Naive thymus-derived CD8-positive, alpha-beta T cell (primary cell): ENCODE measurements at places on chromosomes 12 and 14.

DNA sequence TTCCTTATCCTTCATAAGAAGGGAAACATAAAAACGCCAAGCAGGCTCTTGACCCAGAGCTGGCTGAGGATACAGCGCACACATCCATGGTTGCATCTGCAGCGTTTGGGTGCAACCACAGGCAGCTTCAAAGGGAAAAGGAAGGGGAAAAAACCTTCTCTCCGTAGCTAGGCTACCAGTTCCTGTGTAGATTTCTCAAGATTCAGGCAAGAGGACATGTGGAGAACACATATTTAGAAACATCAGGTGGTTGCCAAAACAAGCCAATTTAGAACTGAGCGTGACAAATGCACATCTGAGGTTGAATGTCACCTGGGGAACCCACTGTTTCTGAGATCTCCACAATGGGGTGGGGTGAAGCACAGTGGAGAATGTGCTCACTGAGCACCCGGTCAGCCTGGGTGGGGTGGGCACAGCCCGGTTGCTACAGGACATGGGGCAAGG, 78.3 kb upstream of the BDKRB2 start:
- peak; percentile 84 for DNase-seq

- DNase-seq: no peak
Observed at GRCh38 chr12:19687371-19687770, 248.1 kb downstream of the AEBP2 start.

- no peak for DNase-seq
Observed at GRCh38 chr12:105393587-105393986, 63.1 kb downstream of the C12orf75 start.

- no peak for DNase-seq
Observed at GRCh38 chr12:100329800-100330199, 27.1 kb upstream of the SLC17A8 start.

- no peak for DNase-seq
Observed at GRCh38 chr12:24625103-24625502, 323.8 kb downstream of the BCAT1 start.

DNA sequence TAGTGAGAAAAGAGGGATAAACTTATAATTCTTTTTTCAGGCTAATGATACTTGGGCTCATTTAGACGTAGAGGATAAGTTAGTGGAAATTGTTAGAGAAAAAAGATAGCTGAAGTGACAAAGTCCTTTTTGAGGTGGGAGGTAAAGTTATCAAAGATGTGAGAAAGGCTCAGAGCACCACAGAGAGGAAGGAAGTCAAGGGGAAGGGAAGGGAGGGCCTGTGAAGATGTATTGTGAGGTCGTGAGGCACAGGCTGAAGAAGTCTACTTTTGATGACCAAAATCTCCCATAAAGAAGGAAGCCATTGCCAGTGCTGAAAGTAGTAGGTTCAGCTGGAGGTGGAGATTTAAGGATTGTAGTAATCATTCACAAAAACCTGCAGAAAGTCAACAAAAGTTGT, 19.4 kb upstream of the PTGDR start:
- DNase-seq: no peak

GRCh38 chr14:68036202-68036601, 216.6 kb downstream of the RAD51B start:
- DNase-seq: no peak

DNA sequence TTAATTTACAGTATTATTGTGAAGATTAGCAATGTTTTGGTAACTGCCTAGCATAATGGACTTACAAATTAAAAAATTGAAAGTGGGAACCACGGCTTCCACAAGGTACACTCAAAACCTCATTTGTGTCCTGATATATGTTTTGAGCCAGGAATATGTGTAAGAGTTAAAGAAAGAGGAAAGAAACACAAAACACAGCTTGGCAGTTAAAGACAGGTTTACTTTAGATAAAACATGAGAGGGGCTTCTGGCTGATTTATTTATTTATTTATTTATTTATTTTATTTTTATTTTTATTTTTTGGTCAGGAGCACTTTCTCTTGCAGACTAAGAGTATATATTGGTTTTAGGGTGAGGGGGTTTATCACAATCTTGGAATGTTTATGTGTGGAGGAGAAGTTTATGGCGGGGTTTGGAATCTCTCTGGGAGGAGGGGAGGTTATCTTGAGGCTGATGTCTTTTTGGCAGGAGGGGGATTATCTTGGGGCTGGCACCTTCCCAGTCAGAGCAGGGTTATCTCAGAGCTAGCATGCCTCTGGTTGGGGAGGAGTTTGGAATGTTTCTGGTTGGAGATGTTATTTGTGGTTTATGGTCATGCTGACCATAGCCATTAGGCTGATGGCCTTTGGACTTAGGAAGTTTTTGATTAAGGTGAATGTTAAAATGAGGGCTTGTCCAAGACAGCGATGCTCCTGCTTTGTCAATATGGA, 436.7 kb downstream of the DAD1 start:
- DNase-seq: no peak

DNA sequence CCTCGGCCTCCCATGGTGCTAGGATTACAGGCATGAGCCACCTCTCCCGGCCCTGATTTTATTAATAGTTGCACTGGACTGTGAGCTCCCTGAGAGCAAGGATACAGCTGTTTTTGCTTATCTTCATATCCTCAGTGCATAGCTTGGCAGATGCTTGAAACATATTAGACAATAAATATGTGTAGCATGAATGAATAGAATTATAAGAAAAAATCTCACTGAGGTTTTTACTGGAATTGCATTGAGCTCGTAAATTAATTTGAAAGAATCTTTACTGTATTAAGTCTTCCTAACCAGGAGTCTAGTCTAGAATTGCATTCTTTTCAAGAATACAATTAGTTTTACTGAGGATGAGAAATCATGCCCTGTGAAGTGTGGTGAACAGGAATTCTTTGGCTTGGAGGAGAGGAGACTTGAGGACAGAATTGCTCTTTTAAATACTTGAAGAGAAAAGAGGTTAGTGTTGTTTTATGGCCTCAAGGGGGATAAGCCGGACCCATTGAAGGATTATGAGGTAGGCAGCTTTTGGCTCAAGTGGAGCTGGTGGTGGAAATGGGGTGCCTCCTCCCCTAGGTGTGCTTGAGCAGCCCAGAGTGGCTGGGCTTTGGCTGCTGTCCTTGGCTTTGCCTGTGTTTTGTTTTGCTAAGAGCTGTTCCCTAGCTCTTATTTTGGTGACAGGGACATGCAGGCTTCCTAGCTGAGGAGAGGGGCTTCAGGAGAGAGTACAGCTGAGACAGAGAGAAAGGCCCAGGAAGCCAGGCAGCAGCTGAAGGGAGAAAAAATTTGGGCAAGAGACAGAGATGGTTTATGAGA, 34.0 kb downstream of the PLEKHD1 start:
- no peak for DNase-seq

DNA sequence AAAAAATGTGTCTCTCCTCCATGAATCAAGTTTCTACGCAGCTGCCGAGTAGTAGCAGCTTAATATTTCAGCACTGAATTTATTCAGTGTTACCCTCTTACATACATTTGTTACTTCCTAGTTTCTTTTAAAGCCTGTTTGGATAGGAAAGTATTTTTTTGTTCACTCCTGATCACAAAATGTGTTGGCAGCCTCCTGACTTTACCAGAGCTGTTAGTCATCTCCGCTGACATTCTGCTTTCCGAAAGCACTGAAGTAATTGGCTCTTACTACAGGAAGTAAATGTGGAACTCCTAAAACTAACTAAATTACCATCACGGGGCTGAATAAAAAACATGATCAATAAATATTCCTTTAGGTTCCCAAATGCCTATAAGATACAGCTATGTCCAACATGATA, 225.5 kb downstream of the EPS8 start:
- peak; percentile 39 for DNase-seq

- no peak for DNase-seq
Observed at GRCh38 chr12:11576104-11576503, 73.4 kb upstream of the ETV6 start.

DNA sequence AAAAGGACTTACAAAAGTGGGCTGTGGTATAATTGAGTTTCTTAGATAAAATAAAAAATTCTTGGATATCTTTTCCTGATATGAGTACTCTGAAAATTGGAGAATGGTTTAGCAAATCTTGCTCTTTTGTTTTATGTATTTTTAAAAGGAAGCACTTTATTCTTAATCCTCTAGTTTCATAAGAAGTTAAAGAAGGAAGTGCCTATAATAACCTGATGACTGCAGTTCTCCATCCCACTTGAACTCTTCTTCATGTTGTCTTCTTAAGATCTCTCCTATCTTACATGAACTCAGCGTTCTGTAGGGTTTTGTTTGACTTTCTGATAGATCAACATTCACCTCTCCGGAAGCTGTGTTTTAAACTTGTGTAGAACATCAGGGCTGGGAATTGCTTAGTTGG, 271.0 kb downstream of the ERC1 start:
- no peak for DNase-seq

DNA sequence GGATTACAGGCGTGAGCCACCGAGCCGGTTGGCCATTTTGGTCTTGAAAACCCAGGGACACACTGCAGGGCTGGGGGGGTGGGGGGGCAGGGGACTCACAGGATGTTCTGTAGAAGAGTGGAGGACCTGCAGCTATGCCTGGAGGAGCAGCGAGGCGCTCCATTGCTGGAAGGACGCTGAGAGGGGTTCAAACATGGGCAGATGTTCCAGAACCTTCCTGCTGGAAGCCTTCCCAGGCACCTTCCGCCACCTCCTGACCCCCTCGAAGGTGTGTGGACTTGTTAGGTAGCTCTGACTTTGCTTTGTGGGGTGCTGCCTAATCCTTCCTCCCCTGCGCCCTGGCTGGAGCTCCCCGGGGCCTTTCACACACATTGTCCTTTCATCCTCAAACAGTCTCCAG, 19.6 kb upstream of the PPP1R13B start:
- DNase-seq: no peak

DNA sequence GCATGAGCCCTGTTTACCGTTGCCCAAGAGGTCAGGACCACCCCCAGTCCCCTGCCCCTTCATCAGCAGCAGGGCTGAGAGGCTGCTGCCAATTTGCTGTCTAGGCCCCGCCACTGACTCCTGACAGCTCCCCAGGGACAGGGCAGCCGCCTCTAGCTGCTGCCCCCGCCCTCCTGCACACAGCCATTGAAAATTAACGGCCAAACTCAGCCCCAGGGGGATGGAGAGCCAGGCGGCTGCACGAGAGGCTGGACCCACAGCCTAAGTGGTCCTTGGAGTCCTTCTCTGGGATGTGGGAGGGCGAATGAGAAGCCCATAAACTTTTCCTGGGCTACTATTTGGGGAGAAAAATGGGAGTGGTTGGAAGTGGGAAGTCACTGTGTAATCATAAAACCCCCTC, 4.6 kb downstream of the FOXN4 start:
- no peak for DNase-seq

- DNase-seq: no peak
Observed at GRCh38 chr12:127500512-127501035, 766.4 kb upstream of the TMEM132C start.

- DNase-seq: no peak
Observed at GRCh38 chr12:96244826-96245225, 50.7 kb downstream of the ELK3 start.

- peak; percentile 81 for DNase-seq
Observed at GRCh38 chr12:53746592-53747092, 5.1 kb downstream of the CISTR start.

GRCh38 chr12:62044450-62045135, 215.6 kb upstream of the USP15 start:
- DNase-seq: no peak

DNA sequence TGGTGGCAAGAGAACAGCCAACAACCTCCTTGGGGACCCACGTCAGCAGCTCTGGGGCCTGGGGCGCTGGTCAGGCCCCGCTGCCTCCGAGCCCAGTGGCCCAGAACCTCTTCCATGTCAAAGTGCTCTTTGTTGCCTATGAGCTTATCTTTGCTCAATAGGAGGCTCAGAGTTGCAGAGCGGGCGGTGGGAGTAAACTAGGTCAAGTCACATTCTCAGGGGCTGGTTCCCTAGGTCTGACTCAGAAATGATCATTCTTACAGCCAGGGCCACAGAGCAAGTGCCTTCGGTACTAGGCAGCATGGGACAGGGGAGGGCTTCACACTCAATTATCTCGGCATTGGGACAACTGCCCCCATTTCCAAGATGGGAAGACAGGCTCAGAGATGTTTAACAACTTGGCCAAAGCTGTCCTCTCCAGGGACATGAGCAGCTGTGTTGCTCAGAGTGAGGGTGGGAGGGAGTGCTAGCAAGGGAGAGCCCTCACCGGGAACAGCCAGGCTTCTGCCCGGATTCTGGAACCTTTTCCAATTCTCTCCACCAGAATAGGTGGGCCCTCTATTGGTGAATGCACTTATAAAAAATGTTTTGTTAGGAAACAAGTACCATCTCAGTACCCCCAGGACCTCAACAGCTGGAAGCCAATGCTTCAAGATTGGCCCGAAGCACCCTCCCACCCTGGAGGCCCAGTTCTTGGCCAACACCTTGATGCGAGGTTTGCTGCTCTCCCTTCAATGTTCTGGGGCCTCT, 11.9 kb downstream of the SLC25A29 start:
- DNase-seq: no peak

DNA sequence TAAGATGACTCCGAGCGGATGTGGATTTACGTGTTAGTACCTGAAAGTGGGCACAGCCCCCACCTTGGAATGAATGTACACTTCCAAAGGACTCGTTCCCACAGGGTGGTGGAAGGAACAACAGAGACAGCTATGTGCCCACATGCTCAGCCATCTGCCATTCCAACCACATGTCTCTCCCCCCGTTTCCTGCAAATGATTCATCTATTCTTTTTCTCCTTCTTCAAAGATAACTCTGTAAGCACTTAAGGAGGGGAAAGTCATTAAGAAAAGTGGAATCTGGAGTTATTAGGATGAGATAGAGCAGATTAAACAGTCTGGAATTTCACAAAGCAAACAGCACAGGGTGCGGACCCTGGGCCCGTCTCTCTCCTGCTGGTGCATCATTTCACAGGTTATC, 18.5 kb upstream of the DUSP6 start:
- DNase-seq: no peak

GRCh38 chr14:51507511-51507905, 144.2 kb upstream of the FRMD6 start:
- DNase-seq: no peak

- DNase-seq: no peak
Observed at GRCh38 chr12:118637767-118638370, 261.5 kb downstream of the SUDS3 start.

DNA sequence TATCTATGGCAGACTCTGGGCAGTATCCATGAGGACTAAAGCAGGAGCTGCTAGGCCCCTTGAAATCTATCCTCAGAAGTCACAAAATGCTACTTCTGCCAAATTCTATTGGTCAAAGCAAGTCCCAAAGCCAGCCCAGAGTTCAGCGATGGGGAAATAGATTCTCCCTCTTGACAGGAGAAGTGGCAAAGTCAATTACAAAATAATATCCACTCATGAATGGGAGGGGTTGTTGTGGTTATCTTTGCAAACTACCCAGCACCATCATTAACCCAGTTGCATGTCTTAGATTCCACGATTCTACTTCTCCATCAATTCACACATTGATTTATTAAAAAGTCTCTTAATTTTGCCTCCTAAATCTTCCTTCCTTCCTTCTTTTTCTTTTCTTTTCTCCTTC, 30.7 kb upstream of the STXBP6 start:
- no peak for DNase-seq

GRCh38 chr14:83988275-83988674, 1541.7 kb upstream of the FLRT2 start:
- no peak for DNase-seq

GRCh38 chr12:114686426-114686772, 2.4 kb upstream of the TBX3 start:
- DNase-seq: no peak

- DNase-seq: no peak
Observed at GRCh38 chr14:101774006-101774795, 12.7 kb downstream of the PPP2R5C start.
